ENCODE measurements at places on chromosomes 11 and 22.

DNA sequence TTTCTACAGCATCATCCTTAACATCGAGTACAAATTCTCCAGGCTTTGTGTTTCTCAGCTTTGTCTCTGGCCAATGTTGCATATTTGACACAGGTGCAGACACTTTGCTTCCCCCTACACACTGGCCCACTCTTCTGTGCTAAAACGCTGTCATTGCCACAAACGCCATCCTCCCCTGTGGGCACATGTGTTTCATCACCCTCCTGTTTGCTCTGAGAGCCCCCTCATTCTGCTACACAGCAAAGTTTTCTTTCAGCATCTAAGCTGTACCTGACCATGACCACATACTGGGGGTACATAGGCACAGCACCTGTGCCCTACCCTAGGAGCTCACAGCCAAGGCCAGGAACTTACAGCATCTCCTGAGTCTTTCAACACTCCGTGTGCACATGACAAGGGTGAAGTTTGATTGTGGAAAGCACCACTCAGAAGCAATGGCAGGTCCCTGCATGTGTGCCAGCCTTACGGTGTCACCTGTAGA is 7.9 kb upstream of the IGLL5 start:
- DNase-seq = no peak

GRCh38 chr11:5600374-5600851 is 4.0 kb downstream of the TRIM6 start:
- peak; percentile 34 for DNase-seq

GRCh38 chr22:49444781-49445180 is 382.9 kb downstream of the BRD1 start:
- DNase-seq = no peak

GRCh38 chr11:73576185-73576614 is 21.7 kb downstream of the FAM168A start:
- DNase-seq = no peak

GRCh38 chr22:46966846-46967245 is 204.4 kb downstream of the TBC1D22A start:
- no peak for DNase-seq

GRCh38 chr11:35377262-35377661 is 42.1 kb downstream of the SLC1A2 start:
- no peak for DNase-seq

- DNase-seq = no peak
These were observed 163.8 kb downstream of the SWAP70 start for GRCh38 chr11:9827708-9828107.

DNA sequence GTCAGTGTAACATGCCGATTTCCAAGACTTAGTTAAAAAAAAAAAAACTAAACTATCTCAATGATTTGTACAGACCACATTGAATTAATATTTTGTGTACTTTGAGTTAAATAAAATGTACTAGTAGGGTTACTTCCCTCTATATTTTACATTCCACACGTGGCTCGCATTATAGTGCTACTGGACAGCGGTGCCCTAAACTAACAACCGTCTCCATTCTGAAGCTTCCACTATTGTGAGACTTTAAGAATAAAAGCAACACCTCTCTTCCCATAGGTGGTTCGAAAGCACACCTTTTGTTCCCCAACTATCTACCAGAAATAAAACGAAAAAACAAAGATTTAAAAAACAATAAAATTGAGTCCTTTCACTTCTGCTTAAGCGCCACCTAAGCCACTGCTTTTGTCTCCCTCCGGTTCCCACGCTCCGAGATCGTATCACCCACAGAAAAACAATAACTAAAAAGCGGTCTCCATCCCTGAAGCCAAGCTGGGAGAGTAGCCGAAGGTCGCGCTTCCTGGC is 380 bp upstream of the TTC17 start:
- no peak for DNase-seq
